ENCODE measurements at places on chromosomes 16 and 17. TPM values are rescaled to one million over a fixed set of nuclear protein-coding genes. Genes with fewer than 3 reads are reported as not detected.

Gene TAOK2
- 36.0 TPM for total RNA-seq

Gene HIC1
- total RNA-seq, result 9.1 TPM

Gene PDP2
- total RNA-seq, result 11.3 TPM

Gene STRADA
- 47.6 TPM for total RNA-seq

Gene SLC16A13
- 1.4 TPM for total RNA-seq

Gene AGRP
- not detected for total RNA-seq

Gene ENGASE
- total RNA-seq, result 12.5 TPM

Gene KRTAP2-3
- not detected for total RNA-seq

Gene PRSS27
- 2.6 TPM for total RNA-seq

Gene CLEC19A
- 0.27 TPM for total RNA-seq

Gene KCTD19
- total RNA-seq, result 2.2 TPM

Gene TUBG2
- total RNA-seq, result 13.8 TPM

Gene KRT14
- not detected for total RNA-seq
